Jurkat, Clone E6-1 (cell line): ENCODE measurements at places on chromosomes 3 and 15.
A peak's percentile ranks its signal among the peaks of the same experiment; 100 is the strongest.

GRCh38 chr3:131361464-131362421 is 19.8 kb upstream of the NUDT16 start:
- no peak for DNase-seq

DNA sequence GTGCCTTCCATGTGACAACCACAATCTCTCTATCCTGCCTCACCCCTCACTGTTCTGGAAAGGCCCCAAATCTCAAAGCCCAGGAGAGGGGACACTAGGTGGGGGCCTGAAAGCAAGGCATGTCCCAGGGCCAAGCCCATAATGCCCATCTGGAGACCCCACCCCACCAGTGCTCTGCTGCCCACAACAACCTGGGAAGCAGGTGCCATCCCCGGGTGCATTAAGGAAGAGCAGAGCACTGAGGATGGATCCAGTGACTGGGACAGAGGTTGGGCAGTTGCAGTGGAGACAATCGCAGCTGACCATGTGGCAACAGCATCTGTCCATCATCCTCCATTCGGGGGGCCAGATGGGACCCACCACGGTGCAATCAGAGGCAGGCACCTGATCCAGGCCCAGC is 106.2 kb upstream of the PRR20G start:
- no peak for DNase-seq

DNA sequence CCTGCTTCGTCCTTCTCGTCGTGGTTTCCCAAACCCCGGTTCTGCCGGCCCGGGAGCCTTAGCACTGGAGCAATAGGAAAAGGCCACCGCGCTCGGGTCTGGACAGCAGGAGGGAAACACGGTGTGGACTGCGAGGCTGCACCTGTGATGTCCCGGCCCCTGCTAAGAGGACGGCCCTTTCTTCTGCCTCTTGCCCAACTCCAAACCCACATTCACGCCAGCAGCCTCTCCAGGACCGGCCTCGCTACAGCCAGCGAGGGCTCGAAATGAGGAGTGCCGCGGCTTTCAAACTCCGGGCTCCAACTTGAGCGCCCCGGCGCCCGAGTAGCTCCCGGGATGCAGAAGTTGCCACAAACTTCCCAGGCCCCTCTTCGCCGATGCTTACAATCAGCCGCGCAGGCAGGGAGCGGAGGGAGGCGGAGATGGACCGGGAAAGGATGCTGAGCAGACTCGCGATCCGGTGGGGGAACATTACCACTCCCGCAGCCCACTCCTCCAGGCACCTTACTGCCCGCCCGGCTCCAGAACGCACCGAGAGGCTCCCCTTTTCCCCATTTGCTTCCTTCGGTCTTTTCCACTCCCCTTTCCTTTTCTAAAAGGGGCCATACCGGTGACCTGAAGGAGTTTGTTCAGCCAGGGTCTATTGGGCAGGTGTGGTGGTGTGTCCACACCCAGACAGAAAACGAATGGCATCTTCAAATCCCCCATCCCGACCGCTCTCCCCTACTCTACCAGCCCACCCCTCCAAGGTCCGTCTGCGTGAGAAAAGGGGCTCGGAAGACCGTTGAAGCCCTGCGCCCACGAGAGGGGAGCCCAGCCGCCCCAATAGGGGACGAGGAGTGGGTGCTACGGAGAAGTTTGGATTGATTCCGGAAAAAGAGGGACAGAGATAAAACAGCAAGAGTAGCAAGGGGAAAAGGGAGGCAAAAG is 18.8 kb upstream of the SATB1 start:
- no peak for DNase-seq

DNA sequence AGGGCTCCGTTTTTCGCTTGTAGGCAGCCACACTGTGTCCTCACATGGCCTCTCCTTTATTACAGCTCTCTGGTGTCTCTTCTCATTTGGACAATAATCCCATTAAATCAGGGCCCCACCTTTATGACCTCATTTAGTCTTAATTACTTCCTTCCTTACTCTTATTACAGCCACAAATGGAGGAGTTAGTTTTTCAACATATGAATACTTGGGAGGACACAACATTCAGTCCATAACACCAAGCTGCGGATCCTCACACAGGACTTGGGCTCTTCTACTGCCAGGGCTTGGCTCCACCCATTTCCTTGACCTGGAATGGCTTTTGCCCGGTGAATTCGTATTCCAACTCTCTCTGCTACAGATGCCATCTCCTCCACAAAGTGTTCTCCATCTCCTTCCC is 74.3 kb upstream of the SLC7A14 start:
- no peak for DNase-seq

DNA sequence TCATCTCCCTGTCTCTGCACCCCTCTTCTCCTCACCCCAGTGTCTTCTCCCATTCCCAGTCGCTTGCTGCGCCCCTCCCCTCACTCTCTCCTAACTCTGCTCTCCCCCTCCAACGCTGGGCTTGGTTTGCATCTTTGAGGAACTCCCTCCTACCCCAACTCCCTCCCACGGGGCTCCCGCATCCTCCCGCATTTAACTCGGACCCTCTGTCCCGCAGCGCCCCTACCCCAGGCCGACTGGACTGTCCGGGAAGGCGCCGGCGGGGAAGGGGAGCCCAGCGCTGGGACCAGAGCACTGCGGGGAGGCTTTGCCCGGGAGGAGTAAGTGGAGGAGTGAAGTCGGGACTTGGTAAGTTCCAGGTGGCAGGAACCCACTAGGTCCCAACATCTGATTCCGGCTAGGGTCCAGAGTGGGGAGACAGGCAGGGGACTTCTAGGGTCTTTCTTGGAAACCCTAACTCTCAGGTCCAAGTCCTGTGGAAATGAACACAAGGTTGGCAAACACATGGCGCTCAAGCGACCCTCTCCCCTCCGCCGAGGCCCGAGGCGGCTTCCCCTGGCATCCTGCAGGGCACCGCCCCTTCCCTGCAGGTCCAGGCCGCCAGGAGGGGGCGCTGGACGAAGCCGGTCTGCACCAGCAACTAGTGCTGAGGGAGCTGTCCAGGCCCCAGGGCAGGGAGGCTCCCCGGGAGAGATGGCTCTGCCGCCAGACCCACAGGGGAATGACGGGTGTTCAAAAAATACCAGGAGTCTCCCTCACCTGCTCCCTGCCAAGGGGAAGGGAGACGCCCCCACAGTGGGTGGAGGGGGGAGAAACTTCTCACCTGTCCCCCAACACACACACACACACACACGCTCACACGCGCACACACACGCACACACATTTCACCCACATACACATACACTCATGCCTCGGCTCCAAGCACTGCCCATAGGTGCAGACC is 53.2 kb downstream of the LHFPL4 start:
- DNase-seq = peak; percentile 16
